ENCODE measurements at places on chromosomes 1 and 21. TPM values are rescaled to one million over a fixed set of nuclear protein-coding genes. Genes with fewer than 3 reads are reported as not detected.

The IL12RB2 gene
- 0.98 TPM for total RNA-seq

The FCRL6 gene
- 0.52 TPM for total RNA-seq

The C1orf52 gene
- 62.4 TPM for total RNA-seq

The CFHR1 gene
- not detected for total RNA-seq

The ZMYND12 gene
- total RNA-seq: 0.58 TPM

Data from CD4-positive, alpha-beta T cell (primary cell).